ENCODE measurements at places on chromosomes 4 and X.

- H3K4me1 ChIP-seq, result no peaks in the 10 kb centered on the region
- H3K36me3 ChIP-seq, result no peaks in the 10 kb centered on the region
- no peak for DNase-seq
- no peaks in the 10 kb centered on the region for H3K27me3 ChIP-seq
- H3K4me3 ChIP-seq, result no peak overlapping the region
Observed at GRCh38 chr4:127261476-127261875, 371.3 kb upstream of the INTU start.

- H3K4me1 ChIP-seq, result no peaks in the 10 kb centered on the region
- no peaks in the 10 kb centered on the region for H3K27me3 ChIP-seq
- DNase-seq, result no peak
- H3K27ac ChIP-seq, result no peak overlapping the region
Observed at GRCh38 chrX:35380808-35381700, 417.1 kb upstream of the MAGEB16 start.

DNA sequence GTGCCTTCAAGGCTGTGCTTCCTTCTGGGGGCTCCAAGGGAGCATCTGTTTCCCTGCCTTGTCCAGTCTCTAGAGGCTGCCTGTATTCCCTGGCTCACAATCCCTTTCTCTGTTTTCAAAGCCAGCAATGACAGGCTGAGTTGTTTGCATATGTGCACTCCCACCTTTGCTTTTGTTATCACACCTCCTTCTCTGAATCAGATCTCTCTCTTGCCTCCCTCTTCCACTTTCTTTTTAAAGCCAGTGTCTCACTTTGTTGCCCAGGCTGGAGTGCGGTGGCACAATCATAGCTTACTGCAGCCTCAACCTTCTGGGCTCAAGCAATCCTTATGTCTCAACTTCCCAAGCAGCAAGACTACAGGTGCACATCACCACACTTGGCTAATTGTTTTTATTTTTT lies 37.1 kb upstream of the LEF1 start:
- H3K4me1 ChIP-seq, result no peaks in the 10 kb centered on the region
- DNase-seq, result no peak
- H3K27me3 ChIP-seq, result no peaks in the 10 kb centered on the region

GRCh38 chr4:173766171-173766600 lies 236.2 kb upstream of the HAND2 start:
- DNase-seq, result no peak
- peaks cover 10% of the 10 kb centered on the region for H3K4me1 ChIP-seq
- no peak overlapping the region for H3K4me3 ChIP-seq

GRCh38 chr4:54077812-54078211 lies 13.4 kb upstream of the CHIC2 start:
- peaks cover 3% of the 10 kb centered on the region for H3K4me1 ChIP-seq
- H3K36me3 ChIP-seq, result no peaks in the 10 kb centered on the region
- no peak overlapping the region for H3K27ac ChIP-seq

DNA sequence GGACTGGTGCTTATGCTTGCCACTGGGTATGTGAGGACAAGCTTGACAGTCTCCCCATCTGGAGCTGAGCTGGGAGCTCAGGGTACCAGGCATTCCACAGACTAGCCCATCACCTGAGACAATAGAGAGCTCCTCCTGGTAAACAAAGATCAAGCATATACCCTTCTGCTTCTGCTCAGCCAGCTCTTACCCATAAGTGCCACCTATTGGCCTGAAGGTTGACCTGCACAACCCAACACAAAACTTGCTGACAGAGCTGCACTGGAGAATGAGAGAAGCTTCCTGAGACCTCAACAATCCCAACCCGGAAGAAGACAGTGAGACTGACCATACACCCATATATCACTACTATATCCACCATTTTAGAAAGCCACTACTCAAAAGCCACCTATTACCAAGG lies 1049.2 kb upstream of the INTU start:
- no peak for DNase-seq
- H3K27me3 ChIP-seq, result no peaks in the 10 kb centered on the region
- no peak overlapping the region for H3K4me3 ChIP-seq
- H3K36me3 ChIP-seq, result no peaks in the 10 kb centered on the region
- H3K4me1 ChIP-seq, result no peaks in the 10 kb centered on the region

DNA sequence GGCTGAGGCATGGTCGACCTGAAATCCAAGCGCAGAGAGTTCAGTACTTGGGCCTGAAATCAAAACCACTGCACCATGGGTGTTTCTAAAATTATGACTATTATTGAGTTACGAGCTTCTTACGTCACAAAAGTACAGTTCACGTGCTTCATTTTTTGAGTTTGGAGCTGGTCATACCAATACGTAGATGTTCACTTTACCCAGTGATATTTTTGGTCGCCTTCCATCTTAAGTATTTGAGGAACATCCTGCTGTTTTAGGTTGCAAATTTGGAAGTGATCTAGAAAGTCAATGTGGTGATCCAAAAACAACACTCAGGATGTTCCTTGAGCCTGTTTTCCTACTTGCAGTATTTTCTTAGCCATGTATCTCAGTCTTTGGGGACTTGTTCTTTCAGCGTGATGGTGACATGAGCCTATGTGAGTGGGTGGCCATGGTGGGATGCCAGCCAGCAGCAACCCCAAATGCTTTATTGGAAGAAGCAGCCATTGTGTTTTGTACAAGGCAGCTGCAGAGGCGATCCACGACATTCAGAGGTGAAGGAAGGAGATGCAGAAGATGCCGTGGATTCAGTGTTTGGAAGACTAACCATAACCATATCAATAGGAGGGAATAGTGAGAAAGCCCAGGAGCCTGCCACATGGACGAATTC lies 28.7 kb downstream of the LDB2 start:
- H3K4me3 ChIP-seq, result no peak overlapping the region
- no peaks in the 10 kb centered on the region for H3K27me3 ChIP-seq
- DNase-seq, result no peak
- H3K36me3 ChIP-seq, result no peaks in the 10 kb centered on the region
- no peaks in the 10 kb centered on the region for H3K4me1 ChIP-seq

DNA sequence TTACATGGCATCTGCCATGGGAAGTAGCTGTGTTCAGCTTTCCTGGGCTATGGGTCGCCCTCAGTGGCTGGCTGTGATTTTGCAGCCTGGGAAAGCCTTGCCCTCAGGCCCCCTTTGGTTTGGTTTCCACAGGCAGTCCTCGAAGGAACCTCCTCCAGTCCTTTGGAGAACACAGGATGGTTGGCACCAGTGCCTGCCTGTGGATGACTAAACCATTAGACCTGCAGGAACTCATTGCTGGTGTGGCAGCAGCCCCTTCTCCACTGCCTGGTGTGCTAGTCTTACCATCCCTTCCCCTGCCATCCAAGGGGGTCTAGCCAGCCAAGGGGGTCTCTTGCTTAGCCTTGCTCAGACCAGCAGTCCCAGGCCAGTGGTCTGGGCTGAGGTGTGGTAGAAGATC lies 71.4 kb upstream of the PJA1 start:
- no peak overlapping the region for H3K4me3 ChIP-seq
- H3K4me1 ChIP-seq, result peaks cover 4% of the 10 kb centered on the region
- no peaks in the 10 kb centered on the region for H3K27me3 ChIP-seq
- H3K36me3 ChIP-seq, result no peaks in the 10 kb centered on the region
- no peak overlapping the region for H3K27ac ChIP-seq

- H3K4me1 ChIP-seq, result no peaks in the 10 kb centered on the region
- peaks cover 18% of the 10 kb centered on the region for H3K36me3 ChIP-seq
- DNase-seq, result no peak
- no peak overlapping the region for H3K4me3 ChIP-seq
Observed at GRCh38 chrX:129557844-129558480, 17.9 kb downstream of the OCRL start.

GRCh38 chr4:186918466-186918865 lies 194.8 kb upstream of the FAT1 start:
- DNase-seq, result no peak
- H3K27me3 ChIP-seq, result no peaks in the 10 kb centered on the region
- no peak overlapping the region for H3K27ac ChIP-seq
- no peak overlapping the region for H3K4me3 ChIP-seq

DNA sequence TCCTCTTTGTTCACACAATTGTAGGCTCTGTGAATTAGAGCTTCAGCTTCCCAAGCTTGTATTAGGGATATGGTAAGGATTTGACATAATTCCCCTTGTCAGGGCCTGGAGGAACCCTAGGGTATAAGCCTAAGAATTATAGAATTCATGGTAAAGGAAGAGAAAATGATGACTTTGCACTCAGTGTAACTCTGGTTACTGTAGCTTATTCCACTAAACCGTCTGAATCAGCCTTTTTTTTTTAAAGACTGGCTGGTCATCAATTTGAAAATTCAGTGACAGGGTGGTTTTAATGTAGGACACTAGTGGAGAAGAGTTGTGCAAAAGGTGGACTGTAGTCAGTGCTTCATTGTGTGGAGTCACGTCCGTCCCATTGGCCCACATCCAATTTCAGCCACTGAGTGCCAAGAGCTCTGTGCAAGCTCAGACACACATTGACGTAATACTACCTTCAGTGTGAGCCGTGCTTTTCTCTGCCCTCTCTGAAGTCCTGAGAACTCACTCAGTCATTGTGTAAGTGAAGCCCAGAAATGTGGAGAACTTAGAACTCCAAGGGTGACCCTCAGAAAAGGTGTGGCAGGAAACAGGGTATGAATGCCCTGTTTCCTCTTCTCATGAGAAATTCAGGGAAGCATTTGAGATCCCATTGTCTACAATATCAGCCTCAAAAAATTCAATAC lies 449.8 kb downstream of the C4orf33 start:
- H3K4me1 ChIP-seq, result no peaks in the 10 kb centered on the region
- H3K27ac ChIP-seq, result no peak overlapping the region
- DNase-seq, result no peak
- H3K4me3 ChIP-seq, result no peak overlapping the region
- H3K36me3 ChIP-seq, result no peaks in the 10 kb centered on the region

Measured in suprapubic skin (tissue), 4 donors.